ENCODE measurements at places on chromosomes 4 and X.

DNA sequence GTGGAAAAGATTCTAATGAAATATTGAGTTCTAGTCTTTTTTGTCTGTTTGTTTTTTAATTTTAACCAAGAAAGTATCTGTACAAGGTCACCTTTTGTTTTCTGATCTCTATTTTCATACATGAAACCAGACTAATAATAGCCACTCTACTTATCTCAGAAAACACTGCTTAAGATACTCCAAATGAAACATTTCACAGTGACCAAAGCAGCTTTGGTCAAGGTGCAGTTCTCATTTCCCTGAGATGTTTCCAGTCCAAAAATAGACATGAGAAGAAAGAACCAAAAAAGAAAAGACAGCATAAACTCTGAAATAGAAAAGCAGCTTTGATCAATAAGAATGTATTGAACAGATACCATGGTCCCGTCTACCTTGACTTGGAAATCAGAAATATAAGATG lies 782.8 kb downstream of the RAB28 start:
- no peak for DNase-seq

DNA sequence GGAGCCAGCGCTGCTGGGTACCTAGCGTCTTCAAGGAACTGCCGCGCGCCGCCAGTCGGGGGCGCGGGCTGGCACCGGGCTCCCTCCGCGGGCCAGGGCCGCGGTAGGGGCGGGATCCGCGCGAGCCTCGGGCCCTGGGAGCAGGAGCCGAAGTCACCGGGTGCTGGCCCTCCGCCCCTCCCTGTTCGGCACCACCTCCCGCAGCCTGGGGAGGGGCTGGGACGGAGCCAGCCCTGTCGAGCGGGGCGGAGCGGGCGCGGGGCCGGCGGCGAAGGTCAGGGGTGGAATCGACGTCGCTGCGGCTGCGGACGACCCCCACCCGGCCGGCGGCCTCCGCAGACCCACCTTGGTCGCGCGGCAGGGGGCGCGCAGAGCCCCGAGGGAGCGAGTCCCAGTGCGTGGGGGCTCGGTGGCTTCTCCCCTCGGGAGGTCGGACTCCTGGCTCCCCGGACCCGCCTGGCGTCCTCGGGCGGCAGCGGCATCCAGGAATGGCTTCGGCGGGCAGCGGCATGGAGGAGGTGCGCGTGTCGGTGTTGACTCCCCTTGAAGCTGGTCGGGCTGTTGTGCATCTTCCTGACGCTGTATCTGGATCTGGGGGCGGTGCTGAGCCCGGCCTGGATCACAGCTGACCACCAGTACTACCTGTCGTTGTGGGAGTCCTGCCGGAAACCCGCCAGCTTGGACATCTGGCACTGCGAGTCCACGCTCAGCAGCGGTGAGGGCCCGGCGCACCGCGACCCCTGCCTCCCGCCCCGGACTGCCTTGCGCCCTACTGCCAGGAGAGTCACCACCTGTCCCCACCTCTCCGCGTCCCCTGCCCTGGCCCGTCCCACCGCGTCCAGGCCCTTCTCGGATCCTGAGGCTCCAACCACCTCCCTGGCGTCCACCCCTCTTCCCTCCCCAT lies 50.5 kb upstream of the FAM47C start:
- no peak for DNase-seq

DNA sequence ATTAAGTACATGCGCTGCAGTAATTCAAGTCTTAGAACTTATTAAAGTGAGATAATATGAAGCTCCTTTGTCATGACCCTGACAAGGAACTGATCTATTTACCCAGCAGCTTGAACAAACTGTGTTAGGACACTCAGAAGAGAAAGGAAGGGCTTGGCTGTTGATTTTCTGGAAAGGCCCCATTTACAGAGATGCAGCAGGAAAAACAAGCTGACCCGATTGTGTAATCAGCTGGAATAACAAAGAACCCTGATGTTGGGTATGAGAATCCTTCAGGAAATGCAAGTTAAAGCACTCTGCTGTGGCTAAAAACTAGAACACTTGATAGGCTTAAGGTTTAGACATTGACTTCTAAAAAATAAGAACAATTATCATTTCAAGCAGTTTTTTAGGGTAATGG lies 64.8 kb downstream of the TBC1D9 start:
- DNase-seq, result no peak

DNA sequence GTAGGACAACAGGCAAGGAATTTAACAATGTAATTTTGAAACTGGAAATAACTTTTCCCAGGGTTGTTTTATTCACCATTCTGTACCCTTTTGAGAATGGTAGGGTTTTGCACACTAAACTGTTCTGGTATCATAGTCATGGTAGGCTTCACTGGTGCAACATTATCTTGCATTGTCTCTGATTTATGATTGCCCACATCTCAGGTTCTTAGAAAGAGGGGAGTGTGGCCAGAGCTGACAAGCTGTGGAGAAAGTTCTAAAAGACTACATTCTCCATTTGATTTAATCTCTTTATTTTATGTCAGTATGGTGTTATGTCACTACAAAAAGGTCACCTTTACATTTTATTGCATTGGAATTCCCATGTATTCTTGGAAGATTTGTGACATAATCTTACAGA lies 447.3 kb downstream of the GRIA2 start:
- DNase-seq, result no peak

GRCh38 chr4:130747842-130748241 lies 1651.9 kb downstream of the C4orf33 start:
- no peak for DNase-seq

DNA sequence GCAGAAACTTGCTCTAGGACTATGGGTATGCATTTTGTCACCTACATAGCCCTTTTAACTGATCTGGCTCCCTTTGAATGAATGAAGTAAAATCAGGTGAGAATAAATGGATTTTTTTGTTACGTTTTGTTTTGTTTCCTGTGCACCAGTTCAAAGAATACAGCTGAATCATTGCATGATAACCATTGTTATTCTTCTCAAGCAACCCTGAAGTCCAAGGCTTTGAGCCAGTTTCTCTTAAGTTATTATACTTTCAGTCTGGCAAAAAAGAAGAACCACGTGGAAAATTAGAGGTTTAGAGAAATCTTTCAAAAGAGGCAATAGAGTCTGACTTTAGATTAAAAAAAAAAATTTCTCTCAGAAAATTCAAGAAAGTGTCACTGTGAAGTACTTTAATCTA lies 398.6 kb upstream of the TECRL start:
- DNase-seq, result no peak

DNA sequence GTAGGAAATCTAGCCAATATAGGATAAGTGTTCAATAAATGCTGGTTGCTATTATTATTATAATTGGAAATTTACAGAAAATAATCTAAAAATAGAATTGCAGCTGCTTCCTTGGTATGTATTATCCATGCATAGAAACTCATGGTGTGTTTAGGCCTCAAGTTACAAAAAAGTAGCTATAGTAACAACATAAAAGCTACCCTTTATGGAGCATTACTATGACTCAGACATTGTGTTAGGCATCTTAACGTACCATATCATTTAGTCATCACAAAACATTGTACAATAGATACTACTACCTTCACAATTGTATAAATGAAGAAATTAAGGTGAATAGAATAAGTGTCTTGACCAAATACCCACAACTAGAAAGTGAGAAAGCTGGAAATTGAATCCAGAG lies 126.9 kb upstream of the NRK start:
- DNase-seq, result no peak

- DNase-seq, result peak; percentile 77
Measured at GRCh38 chr4:86594559-86595425, 677 bp downstream of the PTPN13 start.

DNA sequence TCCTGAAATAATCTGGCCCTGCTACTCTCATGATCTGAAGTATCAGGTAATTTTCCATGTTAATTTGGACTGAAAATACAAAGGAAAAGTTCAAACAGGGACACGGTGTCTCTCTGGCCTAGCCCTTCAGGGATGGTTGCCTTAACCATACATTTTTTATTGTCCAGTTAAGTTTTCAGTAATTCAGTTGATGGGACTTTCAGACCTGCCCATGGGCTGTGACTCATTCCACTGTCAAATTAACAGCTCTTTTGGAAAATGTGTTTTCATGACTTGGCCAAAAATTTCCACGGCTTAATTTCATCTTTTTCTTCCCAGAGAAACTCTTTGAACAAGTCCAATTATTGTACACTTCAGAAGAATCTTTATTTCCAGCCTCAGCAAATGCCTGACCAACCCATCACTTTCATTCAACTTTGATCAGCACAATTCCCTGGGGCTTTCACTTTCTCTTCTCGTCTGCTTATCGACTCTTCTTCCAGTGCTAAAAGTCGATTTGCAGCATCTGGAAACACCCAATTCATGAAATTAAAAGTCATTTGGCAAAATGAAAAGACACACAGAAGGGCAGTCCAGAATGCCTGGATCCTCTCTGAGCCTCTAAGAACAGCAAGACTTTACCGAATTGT lies 293.9 kb downstream of the RAB28 start:
- DNase-seq, result no peak

GRCh38 chr4:7379719-7380118 lies 55.0 kb downstream of the PSAPL1 start:
- DNase-seq, result peak; percentile 6

GRCh38 chr4:121138039-121138825 lies 25.9 kb downstream of the TNIP3 start:
- DNase-seq, result no peak

DNA sequence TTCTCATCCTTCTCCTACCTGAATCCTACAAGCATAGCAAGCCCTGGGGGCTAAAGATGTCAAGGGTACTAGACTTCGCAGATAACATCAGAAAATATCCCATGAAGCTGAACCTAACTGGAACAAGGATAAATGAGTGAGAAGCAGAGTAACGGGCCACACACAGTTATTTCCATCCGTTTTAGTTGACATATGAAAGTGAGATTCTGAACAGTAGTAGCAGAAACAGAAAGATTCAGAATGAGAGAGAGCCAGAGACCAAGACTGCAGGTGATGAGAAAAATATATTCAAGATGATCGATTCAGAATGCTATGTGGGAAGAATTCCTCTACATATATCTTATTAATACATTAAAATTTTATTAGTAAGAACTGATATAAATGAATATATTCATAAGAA lies 165.1 kb downstream of the TSPAN5 start:
- DNase-seq, result no peak

GRCh38 chr4:26062215-26062614 lies 148.2 kb downstream of the SMIM20 start:
- DNase-seq, result no peak
